LoVo (cell line): ENCODE measurements at places on chromosomes 7 and 10.

- no peak for DNase-seq
These were observed 38.3 kb downstream of the LRRC18 start for GRCh38 chr10:48901319-48901718.

DNA sequence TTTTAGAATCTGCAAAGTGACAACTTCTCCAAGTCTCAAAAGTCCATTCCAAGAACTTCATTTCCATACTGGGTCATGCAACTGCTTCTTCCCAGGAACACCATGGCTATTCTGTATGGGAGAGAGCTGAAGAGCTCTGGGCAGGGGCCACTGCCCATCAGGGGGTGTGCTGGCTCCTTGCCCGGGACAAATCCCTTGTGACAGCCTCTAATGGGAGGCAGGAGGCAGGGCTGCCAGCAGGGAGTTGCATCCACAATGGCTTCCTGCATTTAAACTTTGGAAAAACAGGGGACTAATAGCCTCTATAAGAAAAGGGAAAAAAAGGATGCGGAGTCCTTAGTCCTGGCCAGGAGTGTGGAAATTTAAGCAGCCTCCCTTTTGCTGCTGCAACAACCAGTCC lies 18.4 kb upstream of the FRMD4A start:
- DNase-seq = no peak

- peak; percentile 62 for DNase-seq
These were observed 21.5 kb upstream of the EPHB6 start for GRCh38 chr7:142833174-142834048.

GRCh38 chr10:43200538-43201390 lies 62.5 kb downstream of the CSGALNACT2 start:
- DNase-seq = no peak

DNA sequence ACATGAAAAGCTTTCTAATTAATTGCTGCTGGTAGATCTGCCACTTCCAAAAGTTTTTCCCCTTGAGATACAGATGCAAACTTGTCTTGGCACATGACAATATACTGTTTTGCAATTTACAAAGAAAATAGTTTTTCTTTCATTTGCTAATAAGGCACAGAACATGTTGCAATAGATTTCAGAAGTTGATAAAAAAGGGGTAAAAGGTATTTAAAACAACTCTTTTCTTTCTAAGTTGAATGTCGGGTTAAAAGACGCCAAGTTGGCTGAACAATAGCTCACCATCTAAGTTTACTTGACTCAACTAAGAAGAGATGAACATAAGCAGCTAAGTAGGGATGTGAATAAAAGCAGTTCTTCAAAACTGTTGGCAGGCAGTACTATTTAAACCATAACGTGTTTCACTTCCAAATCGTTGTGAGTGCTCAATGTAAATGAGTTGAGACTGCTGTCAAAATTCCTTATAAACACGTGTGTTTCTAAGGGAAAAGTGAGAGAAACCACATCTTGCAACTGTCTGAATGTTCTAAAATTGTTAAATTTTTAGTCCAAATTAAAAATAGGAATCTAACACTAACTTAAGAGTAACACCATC lies 14.5 kb upstream of the THSD7A start:
- DNase-seq = no peak
